ENCODE measurements at places on chromosomes 6 and 20. TPM values are rescaled to one million over a fixed set of nuclear protein-coding genes. Genes with fewer than 3 reads are reported as not detected.

Gene CEP85L
- 16.5 TPM for total RNA-seq

DNA sequence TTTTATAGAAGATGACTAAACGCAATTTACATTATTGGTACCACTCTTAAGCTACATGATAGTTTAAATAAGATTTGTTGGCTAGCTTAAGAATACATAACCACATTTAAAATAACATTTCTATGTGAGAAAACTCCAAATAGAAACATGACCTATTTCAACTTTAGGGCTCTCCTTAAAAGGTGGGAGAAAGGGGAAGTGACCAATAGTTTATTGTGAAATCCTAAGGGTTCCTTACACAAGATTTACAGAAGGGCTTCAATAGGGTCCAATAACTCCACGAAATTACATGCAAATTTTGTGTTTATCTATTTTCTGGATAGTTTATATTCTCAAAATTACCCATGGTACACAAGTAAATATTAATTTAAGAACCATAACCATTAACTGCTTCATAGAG, 91.6 kb upstream of the DST start:
- no peak for DNase-seq

- no peak for DNase-seq
These were observed 73.9 kb downstream of the F13A1 start for GRCh38 chr6:6246544-6246943.

DNA sequence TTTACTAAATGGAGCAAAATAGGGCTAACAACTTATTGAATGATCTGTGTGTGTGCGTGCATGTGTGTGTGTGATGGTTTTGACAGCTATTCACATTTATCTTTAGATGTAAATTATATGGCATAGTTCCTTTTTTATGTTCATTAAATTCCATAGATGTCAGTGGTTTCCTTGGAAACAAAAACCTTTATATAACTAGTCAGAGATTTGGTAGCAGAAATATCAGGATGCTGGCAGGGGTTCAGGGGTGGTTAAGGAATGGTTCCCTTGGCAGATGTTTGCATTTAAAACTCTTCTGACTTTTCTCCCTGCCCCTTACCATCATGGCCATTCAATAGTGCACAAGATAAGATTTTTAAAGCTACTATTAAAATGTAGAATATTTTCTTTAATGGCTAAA, 256.6 kb downstream of the PLCB1 start:
- DNase-seq: no peak

DNA sequence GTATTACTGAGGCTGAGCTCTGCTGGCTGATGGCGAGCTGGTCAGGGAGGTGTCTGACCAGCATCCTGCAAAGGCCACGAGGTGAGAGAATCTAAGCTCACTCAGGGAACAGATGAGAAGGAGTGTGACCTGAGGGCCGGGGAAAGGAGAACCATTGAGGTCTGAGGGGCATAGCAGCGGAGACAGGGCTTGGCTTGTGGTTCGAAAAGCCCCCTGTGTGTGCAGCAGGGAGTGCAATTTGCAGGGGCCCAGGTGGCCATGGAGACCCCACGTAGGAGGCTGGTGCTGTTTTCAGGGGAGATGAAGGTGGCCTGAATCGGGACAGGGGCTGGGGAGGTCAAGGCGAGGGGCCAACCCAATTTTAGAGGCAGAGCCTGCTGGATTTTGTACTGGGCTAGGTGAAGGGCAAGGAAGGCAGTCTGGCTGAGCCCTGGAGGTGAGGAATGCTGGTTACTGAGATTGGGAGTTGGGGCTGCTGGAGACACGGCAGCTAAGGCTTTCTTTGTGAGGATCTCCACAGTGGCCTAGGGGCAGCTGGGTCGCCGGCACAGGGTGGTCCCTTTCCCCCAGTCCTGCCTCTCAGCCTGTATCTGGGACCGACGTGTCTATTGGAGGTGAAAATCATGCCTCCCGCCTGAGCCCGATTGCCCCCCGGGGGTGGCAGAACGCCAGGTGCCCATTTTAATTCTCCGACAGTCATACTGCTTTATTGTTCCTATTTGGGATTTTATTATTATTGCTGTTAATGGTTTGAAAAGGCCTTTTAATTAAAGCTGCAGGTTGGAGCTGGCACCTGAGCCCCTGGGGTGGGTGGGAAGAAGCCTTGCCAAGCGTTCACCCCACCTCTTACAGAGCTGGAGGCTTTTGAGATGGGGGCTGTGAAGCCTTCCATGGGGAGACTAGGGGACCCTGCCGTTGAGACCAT, 28.4 kb downstream of the DLGAP4 start:
- no peak for DNase-seq
